ENCODE measurements at places on chromosomes 11 and 22.

GRCh38 chr11:126317432-126317755 lies 13.5 kb downstream of the DCPS start:
- no peak for DNase-seq

- DNase-seq: no peak
Measured at GRCh38 chr11:35363854-35364780, 55.2 kb downstream of the SLC1A2 start.

DNA sequence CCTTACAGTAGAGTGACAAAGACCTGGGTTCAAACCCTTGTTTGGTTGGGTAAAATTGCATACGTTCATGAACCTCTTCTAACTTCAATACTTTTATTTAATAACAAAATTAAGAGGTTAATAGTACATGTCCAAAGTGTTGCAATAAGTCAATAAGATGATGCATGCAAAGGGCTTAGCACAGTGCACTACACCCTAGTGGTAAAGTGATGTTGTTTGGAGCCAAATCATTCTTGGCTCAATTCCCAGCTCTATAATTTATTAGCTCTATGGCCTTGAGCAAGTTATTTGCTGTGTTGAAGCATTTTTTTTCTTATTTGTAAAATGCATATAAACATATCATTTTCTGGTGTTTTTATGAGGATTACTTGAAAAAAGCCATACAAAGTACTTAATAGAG lies 945.3 kb downstream of the LRRC4C start:
- no peak for DNase-seq

DNA sequence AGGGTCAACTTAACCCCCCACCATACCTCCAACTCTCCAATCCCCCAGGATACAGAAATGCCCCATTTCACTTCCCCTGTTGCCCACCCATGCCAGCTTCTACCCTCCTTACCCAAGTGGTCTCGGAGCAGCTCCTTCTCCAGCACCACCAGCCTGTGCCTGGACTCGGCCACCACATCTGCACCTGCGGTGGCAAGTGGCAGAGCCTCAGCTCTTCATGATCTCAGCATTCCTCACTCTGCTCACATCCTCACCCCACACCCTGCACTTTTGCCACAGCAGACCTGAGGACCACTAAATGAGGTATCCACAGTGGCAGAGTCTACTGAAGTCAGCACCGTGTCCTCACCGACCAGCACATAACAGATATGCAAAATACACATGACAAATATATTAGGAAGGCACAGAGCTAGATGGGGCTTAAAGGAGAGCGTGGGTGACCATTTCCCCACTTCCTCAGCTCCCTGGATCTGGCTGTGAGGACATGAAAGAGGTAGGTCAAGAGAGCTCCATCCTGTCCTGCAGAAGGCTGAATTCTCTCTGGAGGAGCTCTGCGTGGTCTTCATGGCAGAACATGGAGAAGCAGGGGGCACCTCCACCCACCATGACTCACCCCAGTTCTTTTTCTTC lies 9.7 kb downstream of the NHERF4 start:
- DNase-seq: no peak

DNA sequence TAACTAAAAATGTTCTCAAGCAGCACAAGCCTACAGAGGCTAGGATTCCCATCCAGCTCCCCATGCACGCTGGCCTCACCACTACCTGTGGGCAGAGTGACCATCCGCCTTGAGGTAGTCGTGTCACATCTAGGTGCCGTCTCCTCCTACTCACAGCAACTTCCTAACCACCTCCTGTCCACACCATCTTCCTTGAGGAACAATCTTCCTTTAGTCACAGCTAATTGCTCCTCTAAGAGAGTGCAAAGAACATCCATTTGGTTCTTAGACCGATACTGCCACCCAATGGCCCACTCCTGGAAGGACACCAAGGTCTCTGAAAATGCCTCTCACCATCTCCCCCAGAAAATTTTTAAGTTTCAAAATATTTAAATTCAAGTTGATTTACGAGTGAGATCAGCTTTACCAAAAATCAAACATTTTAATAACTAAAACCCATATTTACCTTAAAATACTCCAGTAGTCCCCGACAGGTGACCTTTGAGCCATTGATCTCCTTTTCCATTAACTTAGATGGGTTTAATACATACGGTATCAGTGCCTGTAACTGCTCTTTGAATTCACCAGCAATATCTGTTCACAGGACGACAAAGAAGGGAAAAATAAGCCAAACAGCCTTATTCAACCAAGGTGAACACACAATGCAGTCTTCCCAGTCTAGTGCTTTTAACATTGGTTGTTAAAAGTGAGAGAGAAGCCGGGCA lies 21.7 kb upstream of the PLAAT3 start:
- DNase-seq: peak; percentile 27

DNA sequence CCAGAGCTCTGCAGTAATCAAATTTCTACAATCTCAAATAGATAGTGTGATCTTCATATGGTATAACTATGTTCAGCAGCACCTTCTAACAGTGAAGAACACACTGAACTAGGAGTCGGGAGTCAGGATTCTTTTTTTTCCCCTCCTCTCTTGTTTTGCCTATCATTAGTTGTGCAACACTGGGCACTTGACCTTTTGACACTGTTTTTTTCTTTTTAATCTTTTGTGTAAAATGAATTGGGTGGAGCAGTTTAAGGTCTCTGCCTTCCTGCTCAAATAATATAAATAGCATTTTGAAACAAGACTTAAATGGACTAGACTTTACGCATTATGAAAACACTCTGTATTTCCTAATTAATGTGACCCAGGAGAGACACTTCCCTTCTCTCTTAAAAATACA lies 39.7 kb downstream of the CTSC start:
- DNase-seq: no peak

DNA sequence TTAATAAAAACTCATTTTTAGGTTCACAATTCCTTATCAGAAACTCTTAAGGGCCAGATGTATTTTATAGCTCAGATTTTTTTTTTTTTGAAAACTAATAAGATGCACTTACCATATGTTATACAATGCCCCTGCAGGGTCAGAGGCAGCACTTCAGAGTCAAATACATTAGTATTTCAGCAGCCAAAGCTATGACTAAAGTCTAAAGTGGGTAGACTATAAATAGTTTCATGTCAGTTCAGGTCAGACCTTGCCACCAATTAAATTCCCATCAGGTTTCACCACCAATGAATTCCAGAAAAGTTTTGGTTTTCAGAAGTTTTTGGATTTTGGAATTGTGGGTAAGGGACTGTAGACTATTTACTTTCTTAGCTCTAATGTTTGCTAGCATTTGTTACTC lies 75.9 kb downstream of the FAM83F start:
- DNase-seq: no peak

DNA sequence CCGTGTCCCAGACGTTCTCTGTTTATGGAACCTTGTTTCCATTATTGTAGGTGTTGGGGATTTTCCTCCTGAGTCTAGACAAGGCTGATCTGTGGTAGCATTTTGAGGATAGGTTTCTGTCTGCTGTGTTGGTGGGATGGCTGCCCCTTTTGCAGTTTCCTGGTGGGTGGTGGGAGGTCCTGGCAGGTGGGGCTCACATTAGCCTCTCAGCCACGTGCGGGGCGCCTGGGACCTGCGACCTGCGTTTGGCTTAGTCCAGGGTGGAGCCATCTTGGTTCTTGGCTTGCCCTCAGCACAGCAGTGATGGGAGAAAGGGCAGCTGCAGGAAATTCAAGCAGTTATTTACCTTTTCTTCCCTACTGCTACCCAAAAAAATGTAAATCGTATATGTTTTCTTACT lies 143.4 kb downstream of the TBC1D22A start:
- DNase-seq: no peak

GRCh38 chr11:31786996-31787685 lies 24.0 kb downstream of the PAX6 start:
- no peak for DNase-seq

GRCh38 chr11:70301191-70301590 lies 30.7 kb downstream of the PPFIA1 start:
- DNase-seq: no peak

- DNase-seq: no peak
Measured at GRCh38 chr11:112625814-112626213, 335.4 kb upstream of the NCAM1 start.

DNA sequence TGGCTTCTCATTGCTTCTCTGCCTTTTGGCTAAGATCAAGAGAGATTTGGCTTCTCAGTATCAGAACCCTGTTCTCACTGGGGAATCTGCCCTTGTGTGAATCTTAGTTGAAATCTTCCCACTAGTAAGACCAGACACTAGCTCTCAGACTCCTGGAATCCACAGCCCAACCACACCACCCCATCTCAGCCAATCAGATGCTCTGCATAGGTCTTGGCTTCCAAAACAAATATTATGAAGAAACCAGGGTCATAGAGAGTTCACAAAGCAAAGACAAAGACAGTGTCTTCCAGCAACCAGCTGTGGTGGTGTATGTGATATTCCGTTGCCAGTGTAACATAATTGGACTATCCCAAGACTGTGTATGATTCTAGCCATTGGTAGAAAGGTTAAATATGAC lies 5.4 kb downstream of the OR8B12 start:
- no peak for DNase-seq

- no peak for DNase-seq
Measured at GRCh38 chr22:47808886-47809620, 1046.6 kb downstream of the TBC1D22A start.

GRCh38 chr11:62615521-62615920 lies 2.5 kb downstream of the ROM1 start:
- no peak for DNase-seq

DNA sequence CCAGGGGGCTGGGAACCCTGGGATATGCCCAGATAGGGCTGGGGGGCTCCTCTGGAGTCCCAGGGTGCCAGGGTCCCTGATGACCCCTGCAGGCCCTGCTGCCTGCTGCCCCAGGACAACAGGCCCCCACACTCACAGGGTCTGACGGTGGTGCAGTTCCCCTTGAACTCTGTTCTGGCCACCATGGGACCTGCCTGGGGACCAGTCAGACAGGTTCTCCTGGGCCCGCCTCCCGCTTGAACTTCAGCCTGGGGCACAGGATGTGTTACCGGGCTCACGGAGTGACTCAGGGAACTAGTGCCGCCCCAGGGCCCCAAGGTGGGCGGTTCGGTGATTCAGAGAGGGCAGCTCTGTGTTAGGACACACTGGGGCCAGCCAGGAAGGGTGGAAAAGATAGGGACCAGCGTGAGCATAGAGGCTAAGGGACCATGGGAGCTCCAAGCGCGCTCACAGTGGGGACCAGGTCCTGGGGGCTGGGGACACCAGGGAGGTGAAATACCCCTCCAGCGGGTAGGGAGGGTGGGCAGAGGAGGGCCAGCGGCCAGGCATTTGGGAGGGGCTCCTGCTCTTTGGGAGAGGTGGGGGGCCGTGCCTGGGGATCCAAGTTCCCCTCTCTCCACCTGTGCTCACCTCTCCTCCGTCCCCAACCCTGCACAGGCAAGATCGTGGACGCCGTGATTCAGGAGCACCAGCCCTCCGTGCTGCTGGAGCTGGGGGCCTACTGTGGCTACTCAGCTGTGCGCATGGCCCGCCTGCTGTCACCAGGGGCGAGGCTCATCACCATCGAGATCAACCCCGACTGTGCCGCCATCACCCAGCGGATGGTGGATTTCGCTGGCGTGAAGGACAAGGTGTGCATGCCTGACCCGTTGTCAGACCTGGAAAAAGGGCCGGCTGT lies 21.5 kb upstream of the TXNRD2 start:
- no peak for DNase-seq

DNA sequence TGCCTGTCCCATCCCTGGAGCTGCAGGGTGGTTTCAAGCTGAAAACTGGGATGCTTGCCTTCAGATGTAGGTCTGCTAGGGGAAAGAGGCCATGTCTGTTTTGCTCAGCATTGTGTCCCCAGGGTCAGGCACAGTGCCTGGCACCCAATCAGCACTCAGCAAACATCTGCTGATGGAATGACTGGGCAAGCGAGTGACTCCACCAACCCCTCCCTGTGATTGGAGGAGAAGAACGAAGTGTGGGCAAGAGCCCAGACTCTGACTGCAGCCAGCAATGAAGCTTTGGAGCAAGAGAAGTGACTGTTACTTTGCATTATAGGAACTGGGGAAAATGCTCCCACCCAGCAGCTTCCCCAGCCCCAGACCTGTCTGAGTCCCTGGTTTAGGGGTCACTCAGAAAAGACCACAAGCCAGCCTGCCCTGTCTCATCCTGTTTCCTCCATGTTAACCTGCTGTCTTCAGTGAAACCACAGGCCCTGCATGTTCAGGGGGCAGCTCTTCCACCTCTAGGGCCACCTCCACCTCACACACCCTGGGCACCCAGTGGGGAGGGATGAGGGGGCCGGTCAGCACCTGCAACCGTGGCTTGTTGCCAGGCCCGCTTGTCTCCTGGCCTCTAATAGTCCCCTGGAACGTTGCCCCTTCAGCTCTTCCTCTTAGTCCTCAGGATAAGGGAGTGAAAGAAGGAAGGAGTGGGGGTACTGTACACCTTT lies 147.4 kb downstream of the TRIM29 start:
- no peak for DNase-seq

DNA sequence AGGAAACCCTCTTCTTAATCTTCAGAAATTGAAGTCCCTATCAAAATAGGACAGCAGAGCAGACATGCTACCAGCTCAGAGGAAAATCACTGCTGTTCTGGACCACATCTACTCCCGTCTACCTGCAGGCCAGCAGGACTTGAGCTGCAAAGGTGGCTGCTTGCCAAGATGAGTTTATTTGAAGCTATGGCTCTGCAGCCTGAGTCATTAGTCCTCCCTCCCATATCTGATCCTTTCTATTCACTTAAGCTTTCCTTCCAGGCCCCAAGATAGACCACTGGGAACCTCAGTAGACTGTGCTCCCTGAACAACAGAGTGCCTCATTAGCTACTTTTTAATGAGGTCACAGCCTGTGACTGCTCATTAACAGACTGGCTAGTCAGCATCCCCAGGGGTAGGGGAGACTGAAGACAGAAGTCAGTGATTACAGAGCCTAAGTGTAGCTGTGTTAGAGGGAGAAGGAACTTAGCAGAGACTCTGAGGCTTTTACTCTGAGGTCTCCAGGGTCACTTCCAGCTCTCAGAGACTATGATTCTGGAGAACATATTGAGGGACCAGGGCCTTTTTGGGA lies 6.8 kb upstream of the OR10A2 start:
- DNase-seq: no peak

DNA sequence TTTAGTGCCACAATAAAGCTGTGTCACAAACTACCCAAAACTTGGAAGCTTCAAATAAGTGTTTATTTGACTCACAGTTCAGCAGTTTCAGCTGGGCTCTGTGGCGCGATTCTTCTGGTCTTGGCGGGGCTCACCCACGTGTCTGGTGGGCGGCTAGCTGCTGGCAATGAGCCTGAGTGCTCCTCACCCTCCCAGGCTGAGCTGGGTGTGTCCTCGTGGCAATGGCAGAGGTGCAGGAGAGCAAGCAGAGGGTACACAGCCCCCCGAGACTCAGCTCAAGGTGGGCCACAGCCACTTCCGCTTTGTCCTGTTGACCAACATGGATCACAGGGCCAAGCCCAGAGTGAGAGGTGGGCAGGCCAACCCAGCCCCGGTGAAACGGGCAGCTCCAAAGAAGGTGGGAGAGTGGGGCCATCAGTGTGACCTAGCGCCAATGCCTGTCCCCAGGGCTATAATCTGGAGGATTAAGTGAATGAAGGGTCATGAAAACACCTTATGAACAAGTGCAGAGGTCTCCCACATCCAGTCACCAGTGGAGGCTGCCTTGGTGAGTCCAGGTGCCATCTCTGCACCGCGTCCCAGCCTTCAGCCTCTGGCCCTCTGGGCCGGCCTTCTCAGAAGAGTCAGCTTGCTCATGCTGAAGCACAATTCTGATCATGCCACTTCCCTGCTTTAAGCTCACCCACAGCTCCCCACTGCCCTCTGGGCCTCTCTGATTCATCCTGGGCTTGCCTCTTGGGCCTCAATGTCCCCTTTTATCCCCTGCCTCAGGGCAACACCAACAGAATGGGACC lies 74.6 kb upstream of the RTL6 start:
- no peak for DNase-seq

- DNase-seq: no peak
Measured at GRCh38 chr11:75195167-75195962, 44.5 kb downstream of the SLCO2B1 start.

Measured in stimulated activated CD4-positive, alpha-beta T cell treated with anti-CD3 and anti-CD28 coated beads, Interleukin-1b, Interleukin-23, amount 100 ng/mL, for 1 hour (primary cell).